ENCODE measurements at places on chromosomes 13 and 19. TPM values are rescaled to one million over a fixed set of nuclear protein-coding genes. Genes with fewer than 3 reads are reported as not detected.

ZNF155 gene
- 5.9 TPM for total RNA-seq

C19orf85 gene
- total RNA-seq, result not detected

ZNF439 gene
- 7.6 TPM for total RNA-seq

COL4A1 gene
- 383 TPM for total RNA-seq

MLLT1 gene
- 22.4 TPM for total RNA-seq

RNASEH2B gene
- 49.3 TPM for total RNA-seq
